ENCODE measurements at places on chromosomes 11 and 22.

- DNase-seq, result no peak
These were observed 1.5 kb downstream of the OR51B4 start for GRCh38 chr11:5300251-5300650.

DNA sequence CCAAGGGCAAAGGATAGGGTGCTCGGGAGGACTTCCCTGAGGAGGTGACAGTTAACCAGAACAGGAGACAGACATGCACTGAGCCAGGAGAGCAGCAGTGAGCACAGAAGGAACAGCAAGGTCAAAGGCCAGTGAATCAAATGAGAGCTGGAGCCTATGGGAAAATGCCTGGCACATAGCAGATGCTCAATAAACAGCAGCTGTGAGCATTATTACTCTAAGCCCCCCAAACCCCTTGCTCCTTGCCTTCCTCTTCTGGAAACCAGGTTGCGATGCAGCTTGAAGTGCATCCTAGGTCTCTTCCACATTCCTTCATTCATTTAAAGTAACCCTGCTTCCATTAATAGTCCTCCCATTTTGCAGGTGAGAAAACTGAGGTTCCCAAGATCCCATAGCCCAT, 13.0 kb downstream of the ELFN2 start:
- no peak for DNase-seq

DNA sequence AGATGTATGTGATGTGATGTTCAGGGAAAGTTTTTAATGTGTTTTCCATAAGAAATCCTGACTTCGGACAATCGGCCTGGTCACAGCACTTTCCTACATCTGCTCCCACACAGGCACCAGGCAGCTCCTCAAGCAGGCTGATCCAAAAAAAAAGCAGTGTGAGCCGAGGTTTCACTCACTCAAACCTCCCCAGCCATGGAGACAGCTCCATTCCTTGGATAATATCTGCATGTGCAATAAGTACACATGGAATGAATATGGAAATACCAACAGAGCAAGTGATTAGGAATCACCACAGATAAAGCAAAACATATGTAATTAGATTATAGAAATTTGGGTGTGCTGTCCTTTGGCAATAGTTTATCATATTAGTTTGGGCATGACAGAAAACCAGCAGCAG, 88.8 kb upstream of the API5 start:
- no peak for DNase-seq

DNA sequence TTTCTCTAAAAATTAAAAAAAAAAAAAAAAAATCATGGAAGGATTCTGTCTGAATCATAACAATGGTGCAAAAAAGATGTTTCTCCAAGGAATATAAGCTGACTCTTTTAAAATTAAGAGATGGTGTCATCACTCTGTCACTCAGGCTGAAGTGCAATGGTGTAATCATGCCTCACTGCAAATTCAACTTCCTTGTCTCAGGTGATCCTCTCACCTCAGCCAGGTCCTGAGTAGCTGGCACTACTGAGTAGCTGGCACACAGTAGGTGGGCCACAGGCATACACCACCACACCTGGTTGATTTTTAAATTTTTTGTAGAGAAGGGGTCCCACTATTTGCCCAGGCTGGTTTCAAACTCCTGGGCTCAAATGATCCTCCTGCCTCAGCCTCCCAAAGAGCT, 54.8 kb upstream of the YPEL1 start:
- no peak for DNase-seq

- no peak for DNase-seq
These were observed at the start of gene CTNND1 for GRCh38 chr11:57761301-57762234. CTNND1 (plus strand) TSS chr11:57761802; CDS start chr11:57791479, 29,677 bp downstream.

- no peak for DNase-seq
These were observed 8.8 kb upstream of the BMAL1 start for GRCh38 chr11:13268791-13269190.

- DNase-seq, result no peak
These were observed 19.0 kb downstream of the OR52B2 start for GRCh38 chr11:6151117-6151516.

DNA sequence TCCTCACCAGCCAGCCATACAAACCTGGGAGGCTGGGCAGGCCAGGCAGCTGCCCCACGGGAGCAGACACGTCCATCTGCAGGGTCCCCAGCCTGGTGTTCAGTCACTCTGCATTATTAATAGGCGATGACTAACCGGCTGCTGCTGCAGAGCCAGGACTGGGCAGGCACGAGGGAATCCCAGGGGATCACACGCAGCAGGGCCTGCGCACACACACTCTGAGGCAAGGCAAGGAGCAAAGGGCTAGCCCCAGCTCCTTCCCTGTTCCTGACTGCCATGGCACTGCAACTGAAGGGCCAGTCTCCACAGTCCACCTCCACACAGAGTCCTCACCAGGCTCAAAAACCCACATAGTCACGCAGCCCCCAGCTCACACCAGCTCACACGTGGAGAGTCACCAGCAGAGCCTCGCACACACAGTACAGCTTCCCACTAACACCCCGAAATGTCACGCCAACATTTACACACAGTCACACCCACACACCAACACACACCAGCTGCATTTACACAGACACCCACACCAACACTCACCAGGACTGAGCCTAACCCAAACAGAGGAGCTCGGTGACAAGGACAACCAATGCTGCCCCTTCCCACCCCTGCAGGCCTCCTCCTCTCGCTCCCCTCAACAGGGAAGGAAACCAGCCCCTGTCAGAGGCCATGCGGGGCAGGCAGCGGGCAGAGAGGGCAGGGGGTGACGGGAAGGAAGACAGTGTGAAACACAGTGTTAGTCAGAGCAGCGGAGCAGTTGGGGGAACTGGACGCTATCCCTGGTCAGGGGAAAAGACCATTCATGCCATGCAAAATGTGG, 47.3 kb downstream of the NRXN2 start:
- no peak for DNase-seq

GRCh38 chr11:66268952-66269905, 790 bp downstream of the RAB1B start:
- DNase-seq, result no peak

DNA sequence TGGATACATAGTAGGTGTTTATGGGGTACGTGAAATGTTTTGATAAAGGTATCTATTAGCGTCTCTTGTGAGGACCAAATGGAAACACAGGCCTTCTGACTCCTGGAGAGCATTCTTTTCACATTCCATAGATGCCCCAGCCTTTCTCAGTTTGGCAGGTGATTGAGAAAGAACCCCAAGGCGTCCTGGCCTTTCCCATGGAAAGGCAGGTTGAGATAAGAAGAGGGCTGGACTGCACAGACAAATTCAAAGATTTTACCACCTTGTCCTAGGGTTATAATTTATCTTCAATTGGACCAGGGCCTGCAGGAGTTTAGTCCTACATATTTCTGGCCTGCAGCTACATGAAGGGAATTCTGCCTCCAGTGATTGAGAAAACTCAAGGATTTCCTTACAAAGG, 661 bp upstream of the OLFML1 start:
- no peak for DNase-seq

DNA sequence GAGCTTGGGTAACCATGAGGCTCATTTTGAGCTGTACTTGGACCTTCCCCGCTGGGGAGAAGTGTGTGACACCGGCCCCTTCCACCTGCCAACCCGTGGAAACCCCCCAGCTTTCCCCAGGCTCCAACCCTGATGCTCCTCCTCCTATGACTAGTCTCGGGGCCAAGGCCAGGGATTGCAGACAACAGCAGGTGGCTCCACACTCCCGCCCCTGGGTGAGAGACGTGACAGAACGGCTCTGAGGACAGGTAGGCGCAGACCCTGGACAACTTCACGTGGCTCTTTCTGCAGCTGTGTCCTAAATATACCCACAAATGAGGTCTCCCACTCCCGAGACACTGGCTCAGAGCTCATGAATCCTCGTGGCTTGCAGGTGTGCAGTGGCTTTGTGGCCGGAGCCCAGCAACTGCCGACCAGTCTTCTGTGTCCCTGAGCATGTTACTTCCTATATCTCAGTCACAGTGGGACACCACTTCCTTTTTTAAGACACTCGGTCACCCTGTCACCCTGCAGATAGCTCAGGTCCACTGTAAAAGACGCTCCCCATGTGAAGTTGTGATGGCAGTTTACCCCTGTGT, 55.2 kb downstream of the NECTIN1 start:
- DNase-seq, result peak; percentile 65

DNA sequence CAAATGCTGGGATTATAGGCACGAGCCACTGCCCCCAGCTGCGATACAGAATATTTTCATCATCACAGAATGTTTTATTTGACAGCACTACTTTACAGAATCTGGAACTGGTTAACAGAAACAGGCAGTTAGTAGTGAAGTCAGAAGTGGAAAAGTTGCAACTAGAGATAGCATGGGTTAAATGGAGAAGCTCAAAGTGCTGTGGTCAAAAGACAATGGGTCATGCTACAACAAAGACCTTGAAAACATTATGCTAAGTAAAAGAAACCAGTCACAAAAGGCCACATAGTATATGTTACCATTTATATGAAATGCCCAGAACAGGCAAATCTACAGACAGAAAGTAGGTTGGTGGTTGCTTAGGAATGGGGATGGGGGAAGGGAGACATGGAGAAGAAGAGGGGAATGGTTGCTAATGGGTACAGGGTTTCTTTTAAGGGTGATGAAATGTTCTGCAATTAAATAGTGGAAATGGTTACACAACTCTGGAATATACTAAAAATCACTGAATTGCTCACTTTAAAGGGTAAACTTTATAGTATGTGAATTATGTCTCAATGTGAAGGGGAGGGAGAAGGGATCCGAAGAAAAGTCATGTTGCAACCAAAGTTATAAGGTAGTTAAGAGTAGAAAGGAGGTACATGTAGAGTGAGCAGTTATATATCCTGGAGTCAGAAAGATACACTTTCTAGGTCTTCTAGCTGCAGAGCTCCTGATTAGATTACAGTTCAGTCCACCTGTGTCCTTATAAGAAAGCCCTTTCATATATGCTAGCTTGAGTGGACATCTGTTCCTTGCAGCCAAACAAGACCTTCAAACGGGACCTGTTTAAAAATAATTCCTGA, 46.3 kb upstream of the RAPSN start:
- no peak for DNase-seq

- DNase-seq, result no peak
These were observed 6.4 kb upstream of the TP53I11 start for GRCh38 chr11:44957040-44957515.

DNA sequence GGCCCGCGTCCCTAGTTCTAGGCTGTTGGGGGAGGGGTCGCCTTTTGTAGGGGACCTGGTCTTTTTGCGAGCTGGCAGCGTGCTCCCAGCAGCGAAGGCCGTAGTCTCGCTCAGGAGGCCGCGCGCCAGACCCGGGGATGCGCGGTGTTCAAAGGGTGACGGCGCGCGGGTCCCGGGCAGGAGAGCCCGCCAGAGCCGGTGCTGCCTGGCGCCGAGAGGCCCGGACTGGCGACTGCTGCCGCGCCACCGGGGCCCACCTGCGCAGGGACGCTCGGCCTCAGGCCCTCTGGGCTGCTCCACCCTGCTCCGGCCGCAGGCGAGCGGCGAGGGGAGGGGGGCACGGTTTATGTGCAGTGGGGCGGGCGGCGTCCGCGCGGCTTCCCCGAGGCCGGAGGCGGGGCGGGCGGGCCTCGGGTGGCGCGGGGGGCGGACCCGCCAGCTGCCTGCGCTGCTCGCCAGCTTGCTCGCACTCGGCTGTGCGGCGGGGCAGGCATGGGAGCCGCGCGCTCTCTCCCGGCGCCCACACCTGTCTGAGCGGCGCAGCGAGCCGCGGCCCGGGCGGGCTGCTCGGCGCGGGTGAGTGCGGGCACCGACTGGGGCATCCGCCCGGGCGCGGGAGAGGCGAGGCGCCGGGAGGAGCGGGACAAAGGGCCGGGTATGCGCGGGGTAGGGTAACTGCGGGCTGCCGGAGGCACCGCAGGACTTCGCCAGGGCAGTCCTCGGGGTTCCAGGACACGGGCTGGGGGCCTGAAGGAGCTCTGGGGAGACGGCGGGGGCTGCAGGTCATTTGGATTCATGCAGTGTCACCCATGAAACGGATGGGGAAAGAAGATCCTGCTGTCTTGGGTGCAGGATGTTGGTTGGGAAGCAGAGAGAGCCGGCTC, at the start of gene PRSS23:
TSS of gene PRSS23 (plus strand) at position 467 of the 884 bp plus-strand sequence. CDS start 7,102 bp downstream, outside the sequence.
- DNase-seq, result peak; percentile 61

GRCh38 chr11:77092382-77092781, 10.3 kb upstream of the OMP start:
- no peak for DNase-seq

- DNase-seq, result no peak
These were observed 38.9 kb upstream of the CCDC34 start for GRCh38 chr11:27401833-27402316.

DNA sequence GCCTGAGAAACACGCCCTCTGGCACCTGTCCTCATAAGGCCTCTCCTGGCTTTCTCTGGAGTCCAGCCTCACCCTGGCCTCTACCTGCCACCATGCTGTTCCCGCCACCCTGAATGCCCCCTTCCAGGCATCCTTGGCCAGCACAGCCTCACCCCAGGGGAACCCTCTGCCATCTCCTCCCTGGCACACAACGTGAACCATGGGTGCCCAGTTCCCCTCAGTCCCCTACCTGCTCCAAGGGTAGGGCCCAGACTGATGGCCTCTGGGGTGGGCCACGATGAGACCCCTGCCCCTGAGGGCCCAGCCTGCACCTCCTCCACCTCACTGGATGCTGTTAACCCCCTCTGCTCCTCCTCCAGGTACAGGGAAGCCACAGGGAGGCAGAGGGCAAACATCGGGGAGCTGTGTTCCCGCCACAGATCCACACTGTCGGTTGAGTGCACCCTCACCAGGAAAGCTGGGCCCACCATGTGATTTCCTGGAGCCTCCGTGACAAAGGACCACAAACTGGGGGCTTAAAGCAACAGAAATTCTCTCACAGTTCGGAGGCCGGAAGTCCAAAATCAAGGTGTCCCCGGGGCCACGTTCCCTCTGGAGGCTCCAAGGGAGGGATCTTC, 169.6 kb downstream of the BRD1 start:
- no peak for DNase-seq

GRCh38 chr11:66842896-66843775, at the start of gene RCE1:
RCE1 (plus strand) TSS chr11:66843441; CDS start chr11:66843456, 15 bp downstream.
- peak; percentile 96 for DNase-seq

GRCh38 chr11:30789270-30789669, 203.1 kb upstream of the MPPED2 start:
- DNase-seq, result no peak

GRCh38 chr11:34308913-34309585, 48.8 kb downstream of the ABTB2 start:
- DNase-seq, result no peak

DNA sequence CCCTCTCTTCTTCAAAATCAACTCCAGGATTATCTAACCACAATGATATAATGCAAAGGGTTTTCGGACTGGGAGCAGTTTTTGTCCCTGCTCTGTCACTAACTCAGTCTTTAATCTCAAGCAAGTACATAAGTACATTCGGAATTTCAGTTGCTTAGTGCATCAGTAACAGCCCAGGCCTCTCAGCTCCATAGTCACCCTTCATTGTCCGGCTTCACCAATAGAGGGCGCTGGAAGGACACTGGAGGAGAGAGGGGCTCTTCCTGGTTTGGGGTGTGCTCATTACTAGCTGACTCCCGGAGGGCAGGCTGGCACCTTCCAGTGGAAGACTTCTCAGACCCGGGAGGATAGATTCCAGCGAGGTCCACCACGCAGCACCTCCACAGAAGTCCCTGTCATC, 90.4 kb upstream of the PDGFD start:
- peak; percentile 54 for DNase-seq

- DNase-seq, result no peak
These were observed 326.2 kb downstream of the TBC1D22A start for GRCh38 chr22:47088480-47089158.

- DNase-seq, result no peak
These were observed 571 bp downstream of the P2RX6 start for GRCh38 chr22:21015466-21016006.

GRCh38 chr11:61149624-61150615, 11.3 kb downstream of the VPS37C start:
- no peak for DNase-seq

GRCh38 chr11:119691020-119691666, 37.9 kb downstream of the NECTIN1 start:
- peak; percentile 59 for DNase-seq

- DNase-seq, result no peak
These were observed 98.3 kb downstream of the PKNOX2 start for GRCh38 chr11:125262830-125263218.
